ENCODE measurements at places on chromosomes 3 and 15. TPM values are rescaled to one million over a fixed set of nuclear protein-coding genes. Genes with fewer than 3 reads are reported as not detected.

- DNase-seq = no peak
Observed at GRCh38 chr3:185439745-185440466, 58.9 kb downstream of the TMEM41A start.

UBXN7 gene
- total RNA-seq = 26.1 TPM

DNA sequence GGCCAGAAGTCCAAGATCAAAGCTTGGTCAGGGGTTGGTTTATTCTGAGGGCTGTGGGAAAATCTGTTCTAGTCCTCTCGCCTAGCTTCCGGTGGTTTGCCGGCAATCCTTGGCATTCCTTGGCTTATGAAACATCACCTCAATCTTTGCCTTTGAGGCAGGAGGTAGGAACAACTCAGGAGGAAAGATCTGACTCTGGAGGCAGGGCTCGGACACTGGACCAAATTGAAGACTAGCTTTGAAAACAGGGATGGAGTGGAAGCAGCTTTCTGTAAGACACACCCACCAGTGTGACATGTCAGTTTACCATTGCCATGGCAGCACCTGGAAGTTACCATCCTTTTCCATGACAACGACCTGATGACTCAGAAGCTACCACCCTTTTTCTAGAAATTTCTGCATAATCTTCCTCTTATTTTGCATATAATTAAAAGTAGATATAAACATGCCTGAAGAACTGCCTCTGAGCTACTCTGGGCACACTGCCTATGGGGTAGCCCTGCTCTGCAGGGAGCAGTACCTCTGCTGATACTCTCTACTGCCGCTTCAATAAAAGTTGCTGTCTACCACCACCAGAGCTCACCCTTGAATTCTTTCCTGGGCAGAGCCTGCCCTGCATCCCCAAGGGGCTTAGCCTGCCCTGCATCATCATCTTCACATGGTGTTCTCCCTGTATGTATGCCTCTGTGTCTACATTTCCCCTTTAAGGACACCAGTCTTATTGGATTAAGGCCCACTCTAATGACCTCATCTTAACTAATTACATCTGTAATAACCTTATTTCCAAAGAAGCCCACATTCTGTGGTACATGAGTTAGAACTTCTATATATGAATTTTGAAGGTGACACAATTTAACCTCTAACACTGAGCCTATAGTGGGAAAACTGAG, 38.3 kb upstream of the TM4SF4 start:
- DNase-seq = no peak

DNA sequence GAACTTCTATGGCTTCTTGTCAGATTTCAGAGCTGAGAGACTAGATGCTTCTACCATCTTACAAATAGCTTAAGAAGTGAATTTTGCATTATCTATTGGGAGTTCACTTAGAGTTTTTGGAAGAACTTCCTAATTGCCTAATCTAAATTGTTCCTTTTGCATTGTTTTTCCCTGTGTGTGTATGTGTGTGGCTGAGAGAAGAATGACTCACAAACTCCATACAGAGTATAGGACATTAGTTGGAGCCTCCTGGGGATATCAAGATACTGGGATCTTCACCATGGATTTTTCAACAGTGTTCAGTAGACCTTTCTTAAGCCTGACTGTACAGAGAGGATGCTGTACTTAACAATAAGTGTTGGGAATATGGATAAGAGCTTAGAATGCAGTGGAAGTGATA, 10.9 kb downstream of the TLNRD1 start:
- no peak for DNase-seq

- no peak for DNase-seq
Observed at GRCh38 chr3:163327086-163327485, 1751.2 kb downstream of the SI start.

PML gene
- 46.2 TPM for total RNA-seq

RAB5A gene
- total RNA-seq = 68.5 TPM

- no peak for DNase-seq
Observed at GRCh38 chr15:70236341-70237086, 138.8 kb upstream of the TLE3 start.

- no peak for DNase-seq
Observed at GRCh38 chr15:100308608-100309007, 33.2 kb downstream of the ADAMTS17 start.

Data from tongue (tissue), 3 donors.